ENCODE measurements at places on chromosomes 6 and 20.

- no peak for DNase-seq
Observed at GRCh38 chr6:7338031-7338430, 25.0 kb upstream of the SSR1 start.

DNA sequence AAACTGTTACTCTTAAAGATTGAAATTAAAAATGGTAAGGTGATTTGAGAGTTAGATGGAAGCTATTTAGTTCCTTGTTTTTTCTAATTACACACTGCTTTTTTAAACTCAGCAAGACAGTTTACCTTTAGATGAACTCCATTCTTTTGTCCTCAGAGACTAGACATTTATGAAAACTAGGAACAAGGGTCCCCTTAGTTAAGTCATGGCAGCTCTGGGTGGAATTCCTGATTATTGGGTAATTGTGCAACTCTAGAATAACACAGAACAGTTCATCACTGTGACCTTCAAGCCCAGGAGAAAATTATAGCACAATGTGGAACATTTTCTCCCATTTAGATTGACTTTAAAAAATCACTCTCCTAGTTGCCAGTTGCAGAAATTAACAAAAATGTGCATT is 251.7 kb downstream of the NKAIN2 start:
- DNase-seq: no peak

DNA sequence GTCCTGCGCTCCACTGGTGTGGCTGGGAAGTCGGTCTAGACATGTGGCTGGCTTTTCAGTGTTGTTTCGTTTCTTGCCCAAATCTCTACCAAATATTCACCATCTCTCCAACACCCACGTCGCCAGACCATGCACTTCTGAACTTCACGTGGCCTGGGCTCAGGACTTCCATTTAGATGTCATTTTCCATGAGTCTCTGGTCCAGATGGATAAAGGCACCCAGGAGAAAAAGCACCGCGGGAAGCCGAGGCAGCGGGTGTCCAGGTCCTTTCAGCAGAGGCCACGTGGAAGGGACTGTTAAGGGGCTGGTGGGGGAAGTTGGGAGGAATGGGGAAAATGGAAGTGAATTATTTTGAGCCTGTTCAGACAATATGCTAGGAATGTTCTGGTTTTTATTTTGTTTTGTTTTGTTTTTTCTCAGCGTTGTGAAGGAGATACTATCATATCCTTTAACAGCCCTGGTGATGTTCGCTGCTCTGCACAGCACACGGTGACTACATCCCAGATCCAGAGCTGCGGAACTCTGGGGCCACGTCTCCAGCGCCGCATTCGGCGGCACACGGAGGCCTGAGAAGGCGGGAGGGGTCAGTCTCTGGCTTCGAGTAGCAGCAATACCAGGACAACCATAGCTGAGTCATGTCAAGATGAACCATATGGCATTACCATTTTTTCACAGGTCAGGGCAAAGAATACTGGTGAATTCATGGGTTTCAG is 230.3 kb downstream of the THBS2 start:
- no peak for DNase-seq

- no peak for DNase-seq
Observed at GRCh38 chr6:16041327-16041726, 87.6 kb upstream of the MYLIP start.

GRCh38 chr20:5741089-5741488 is 9.1 kb upstream of the SHLD1 start:
- DNase-seq: no peak

GRCh38 chr6:159826968-159827647 is 27.0 kb downstream of the PNLDC1 start:
- DNase-seq: no peak

DNA sequence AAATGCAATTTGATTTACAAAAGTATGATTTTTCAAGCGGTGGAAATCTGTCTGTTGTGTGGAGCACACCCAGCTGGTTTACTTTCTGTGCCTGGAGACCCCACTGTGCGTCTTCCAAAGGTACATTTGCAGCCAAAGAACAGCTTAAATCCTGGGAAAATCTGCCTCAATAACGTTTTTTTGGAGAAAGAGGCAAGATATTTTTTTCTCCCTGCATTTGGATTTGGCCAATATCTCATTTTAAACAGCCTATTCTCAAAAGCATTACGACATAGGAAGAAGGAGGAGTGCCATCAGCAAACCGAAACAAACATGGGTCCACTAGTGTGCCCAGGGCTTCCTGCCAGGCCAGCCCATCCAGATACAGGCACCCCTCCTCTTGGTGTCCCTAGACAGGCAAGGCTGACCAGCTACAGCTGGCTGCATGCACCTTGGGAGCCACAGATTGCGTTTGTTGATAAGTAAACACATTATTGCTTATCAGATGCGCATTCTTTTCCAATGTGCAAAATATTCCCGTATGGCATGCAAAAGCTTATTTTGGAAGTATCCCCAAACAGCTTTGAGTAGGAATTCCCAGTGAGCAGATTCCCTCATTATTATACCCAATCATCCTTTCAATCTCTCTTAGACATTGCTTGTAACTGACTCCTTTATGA is 184.5 kb upstream of the MARCKS start:
- DNase-seq: no peak

- no peak for DNase-seq
Observed at GRCh38 chr6:7545316-7546019, 4.0 kb downstream of the DSP start.

DNA sequence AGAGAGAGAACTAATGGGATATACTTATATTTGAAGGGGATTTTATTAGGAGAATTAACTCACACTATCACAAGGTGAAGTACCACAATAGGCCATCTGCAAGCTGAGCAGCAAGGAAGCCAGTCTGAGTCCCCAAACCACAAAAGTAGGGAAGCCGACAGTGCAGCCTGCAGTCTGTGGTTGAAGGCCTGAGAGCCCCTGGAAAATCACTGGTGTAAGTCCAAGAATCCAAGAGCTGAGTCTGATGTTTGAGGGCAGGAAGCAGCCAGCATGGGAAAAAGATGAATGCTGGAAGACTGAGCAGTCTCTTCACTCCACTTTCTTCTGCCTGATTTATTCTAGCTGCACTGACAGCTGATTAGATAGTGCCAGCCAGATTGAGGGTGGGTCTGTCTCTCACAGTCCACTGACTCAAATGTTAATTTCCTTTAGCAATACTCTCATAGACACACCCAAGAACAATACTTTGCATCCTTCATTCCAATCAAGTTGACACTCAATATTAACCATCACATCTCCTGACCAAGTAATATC is 823.9 kb downstream of the PHF3 start:
- DNase-seq: no peak

DNA sequence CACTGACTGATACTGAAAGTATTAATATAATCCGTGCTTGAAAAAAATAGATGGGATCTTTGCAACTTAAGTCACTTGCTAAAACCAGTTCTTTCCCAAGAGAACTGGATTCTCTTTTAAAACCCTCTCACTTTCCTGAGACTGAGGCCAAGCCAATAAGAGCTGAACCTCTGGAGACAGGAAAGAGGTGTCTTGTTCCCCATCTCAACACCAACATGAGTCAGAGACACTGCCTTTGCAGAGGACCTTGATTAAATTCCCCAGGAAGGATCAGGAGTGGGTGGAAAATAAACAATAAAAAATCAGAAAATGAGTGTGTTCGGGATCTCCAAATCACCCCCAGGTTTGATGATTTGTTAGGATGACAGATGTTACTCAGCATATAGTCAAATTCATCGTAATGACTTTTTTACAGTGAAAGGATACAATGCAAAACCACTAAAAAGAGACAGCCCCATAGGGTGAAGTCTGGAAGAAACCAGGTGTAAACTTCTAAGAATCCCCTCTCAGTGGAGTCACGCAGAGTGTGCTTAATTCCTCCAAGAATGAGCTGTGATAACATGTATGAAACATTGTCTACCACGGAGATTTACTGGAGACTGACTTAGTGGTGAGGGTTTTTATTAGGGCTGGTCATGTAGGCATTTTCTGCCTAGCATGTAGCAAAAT is 122.8 kb upstream of the BEND3 start:
- no peak for DNase-seq

DNA sequence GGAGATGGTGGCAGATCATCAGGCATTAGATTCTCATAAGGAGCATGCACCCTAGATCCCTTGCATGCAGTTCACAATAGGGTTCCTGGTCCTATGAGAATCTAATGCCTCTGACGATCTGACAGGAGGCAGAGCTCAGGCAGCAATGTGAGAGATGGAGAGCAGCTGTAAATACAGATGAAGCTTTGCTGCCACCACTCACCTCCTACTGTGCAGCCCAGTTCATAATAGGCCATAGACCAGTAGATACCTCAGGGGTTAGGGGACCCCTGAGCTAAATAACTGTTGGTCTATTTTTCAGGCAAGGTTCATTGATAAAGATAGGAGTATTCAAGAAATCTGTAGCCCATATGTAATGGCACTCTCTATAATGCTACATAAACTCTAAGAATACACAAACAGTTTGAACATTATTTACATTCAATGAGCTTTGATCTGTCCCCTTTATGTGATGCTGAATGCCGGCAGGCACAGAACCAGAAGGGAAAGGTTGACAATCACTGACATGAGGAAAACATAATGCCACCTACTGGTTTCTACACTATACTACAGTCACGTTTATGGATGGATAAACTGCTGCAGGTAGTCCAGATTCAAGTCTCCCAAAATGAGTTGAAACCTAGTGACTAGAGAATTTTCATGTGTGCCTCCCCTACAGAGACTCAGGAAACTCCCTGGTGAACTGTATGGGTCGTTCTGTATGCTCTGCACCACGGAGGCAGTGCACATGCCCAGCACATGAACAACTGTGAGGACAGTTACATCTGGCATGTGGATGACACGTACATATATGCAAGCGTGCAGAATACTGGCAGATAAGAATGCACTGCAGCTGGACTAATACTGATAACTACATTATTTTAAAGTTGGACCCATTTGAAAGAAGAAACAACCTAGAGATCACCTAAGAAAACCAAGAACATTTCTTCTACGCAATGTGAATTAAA is 72.0 kb downstream of the DST start:
- DNase-seq: peak; percentile 7

GRCh38 chr6:16928387-16928786 is 167.1 kb upstream of the ATXN1 start:
- DNase-seq: no peak

GRCh38 chr6:149095842-149096241 is 221.7 kb upstream of the TAB2 start:
- no peak for DNase-seq

DNA sequence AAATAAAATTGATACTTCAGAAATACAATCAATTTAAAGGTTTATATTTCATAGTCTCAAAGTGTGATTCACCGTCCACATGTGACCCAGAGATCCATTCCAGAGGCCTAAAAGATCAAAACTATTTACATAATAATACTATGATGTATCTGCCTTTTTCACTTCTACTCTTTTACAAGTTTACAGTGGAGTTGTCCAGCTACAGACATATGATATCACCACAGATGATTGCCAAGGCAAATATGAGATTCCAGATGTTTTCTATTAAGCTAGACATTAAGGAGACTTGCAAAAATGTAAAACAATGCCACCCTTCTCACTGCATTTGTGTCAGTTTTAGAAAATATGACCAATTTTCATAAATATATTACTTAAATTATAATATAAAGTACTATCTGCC is 443.7 kb downstream of the GJA1 start:
- DNase-seq: no peak

DNA sequence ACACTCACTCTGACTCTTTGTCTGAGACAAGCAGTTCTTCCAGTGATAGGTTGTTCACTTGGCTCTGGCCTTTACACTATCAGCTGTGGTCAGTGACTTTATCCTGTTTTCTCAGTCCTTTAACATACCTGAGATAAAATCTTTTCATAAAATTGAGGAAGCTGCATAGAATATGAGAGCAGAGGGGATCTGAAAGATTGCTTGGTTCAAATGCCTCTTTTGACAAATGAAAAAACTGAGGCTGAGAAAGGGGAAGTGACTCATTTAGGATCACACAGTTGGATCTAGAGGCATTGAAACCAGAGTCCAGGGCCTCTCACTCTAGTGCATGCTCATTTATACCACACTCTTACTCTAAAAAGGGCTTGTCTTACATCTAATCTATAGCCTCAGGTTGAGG is 277.0 kb upstream of the TBX18 start:
- no peak for DNase-seq

DNA sequence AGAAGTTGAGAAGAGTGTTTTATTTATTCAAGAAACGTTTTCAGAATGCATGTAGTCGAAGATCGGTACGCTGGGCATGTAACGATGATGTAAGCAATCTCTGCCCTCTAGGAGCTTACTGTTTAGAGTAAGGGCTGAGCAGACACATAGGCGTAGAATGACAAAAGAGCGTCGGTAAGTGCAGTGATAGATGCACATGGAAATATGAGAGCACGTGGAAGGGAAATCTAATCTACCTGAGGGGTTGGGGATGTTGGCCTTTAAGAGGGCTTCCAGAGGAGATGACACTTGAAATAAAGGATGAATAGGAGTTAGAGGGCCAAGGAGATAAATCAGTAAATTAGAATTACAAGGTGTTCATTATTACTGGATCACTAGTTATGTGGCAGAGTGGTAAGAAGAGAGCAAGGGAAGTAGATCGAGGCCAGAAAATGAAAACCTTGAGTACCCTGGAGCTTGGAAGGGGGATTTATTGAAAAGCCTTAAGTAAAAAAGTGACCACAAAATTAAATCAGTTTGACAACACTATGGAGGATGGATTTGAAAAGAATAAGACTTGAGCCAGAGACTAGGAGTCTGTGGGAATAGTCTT is 782 bp downstream of the TRMT11 start:
- DNase-seq: no peak

GRCh38 chr6:99119109-99120031 is 171.6 kb upstream of the FBXL4 start:
- DNase-seq: peak; percentile 25

DNA sequence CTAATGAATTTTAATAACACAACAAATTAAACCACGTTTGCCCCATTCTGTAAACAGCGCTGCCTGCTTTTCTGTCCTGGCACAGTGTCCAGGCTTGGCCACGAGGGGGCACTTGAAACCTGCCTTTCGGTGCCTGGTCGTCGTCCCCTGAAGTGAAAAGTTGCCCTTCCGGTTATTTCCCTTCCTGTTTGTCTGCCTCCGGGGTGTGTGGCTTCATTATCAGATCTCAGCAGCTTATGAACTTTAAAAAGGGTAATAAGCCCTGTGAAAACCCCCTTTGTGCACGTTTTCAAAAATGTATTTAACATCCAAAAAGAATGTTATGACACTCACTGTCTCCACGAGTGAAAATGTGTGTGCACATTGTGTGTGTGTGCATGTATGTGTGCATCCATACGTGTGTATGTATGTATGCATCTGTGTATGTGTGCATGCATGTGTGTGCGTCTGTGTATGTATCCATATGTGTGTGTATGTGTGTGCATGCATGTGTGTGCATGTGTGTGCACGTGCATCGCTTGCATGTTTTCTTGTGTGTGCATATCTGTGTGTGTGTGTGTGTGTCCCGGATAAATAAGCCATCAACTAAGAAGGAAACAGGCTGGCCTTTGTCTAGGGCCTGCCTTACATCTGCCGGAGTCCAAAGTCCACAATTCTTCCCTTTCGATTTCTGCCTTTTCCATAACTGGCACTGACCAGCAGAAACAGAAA is 358.4 kb downstream of the THBS2 start:
- DNase-seq: peak; percentile 89

GRCh38 chr20:31527266-31527665 is 13.0 kb downstream of the HM13 start:
- no peak for DNase-seq
